ENCODE measurements at places on chromosomes 12 and 14. TPM values are rescaled to one million over a fixed set of nuclear protein-coding genes. Genes with fewer than 3 reads are reported as not detected.

Gene NRL
- total RNA-seq, result 2.8 TPM

Gene KIF26A
- 5.9 TPM for total RNA-seq

Gene CCDC38
- total RNA-seq, result not detected

Gene VAMP1
- 6.3 TPM for total RNA-seq

Gene TAS2R7
- not detected for total RNA-seq

Gene HVCN1
- 21.3 TPM for total RNA-seq

Gene SOAT2
- not detected for total RNA-seq

Gene RGS6
- total RNA-seq, result 2.6 TPM

Gene NUMB
- 139 TPM for total RNA-seq

- no peak for DNase-seq
- no peaks in the 10 kb centered on the region for H3K27me3 ChIP-seq
- no peaks in the 10 kb centered on the region for H3K4me1 ChIP-seq
- no peaks in the 10 kb centered on the region for H3K36me3 ChIP-seq
- H3K27ac ChIP-seq, result no peak overlapping the region
Observed at GRCh38 chr12:28242496-28243309, 52.4 kb downstream of the CCDC91 start.

DNA sequence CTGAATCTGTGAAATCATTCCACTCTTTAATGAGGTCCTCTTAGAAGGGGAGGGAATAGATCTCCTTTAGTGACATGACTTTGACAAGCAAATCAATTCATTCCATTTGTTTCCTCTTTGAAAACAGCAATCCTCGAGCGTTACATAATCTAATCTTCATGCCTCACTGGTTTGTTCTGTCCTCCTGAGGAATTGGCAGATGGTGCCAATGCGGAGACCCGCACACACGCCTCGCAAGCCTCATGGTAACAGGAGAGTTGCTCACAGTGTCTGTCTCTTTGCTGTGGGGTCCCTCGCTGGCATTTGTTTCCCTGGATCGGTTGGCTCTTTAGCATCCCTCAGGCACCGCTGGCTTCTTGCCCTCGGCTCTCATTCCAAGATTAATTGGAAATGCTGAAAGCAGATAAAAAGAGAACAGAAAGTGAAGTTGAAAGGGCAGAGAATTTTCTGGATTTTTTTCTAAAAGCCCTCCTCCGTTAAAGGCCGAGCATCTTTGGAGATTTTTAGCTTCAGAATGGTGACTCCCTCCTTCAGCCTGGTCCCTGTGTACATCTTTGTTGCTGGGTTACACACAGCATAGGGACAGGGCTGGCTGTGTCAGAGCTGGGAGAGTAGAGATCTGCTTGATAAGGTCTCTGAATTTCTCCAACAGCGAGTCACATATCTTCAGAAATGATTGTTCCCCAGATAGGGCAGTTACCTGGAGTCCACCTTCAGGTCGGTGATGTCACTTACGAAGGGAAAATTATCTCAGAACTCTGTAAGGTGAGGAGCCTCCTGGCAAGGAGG lies 10.1 kb upstream of the CABP1 start:
- no peak overlapping the region for H3K4me3 ChIP-seq
- H3K36me3 ChIP-seq, result no peaks in the 10 kb centered on the region
- no peaks in the 10 kb centered on the region for H3K27me3 ChIP-seq
- peak; percentile 1 for DNase-seq

- peaks cover 6% of the 10 kb centered on the region for H3K4me1 ChIP-seq
- no peak overlapping the region for H3K27ac ChIP-seq
- no peaks in the 10 kb centered on the region for H3K27me3 ChIP-seq
- no peak overlapping the region for H3K4me3 ChIP-seq
Observed at GRCh38 chr14:69318241-69318640, 58.3 kb downstream of the GALNT16 start.

- H3K36me3 ChIP-seq, result no peaks in the 10 kb centered on the region
- H3K4me1 ChIP-seq, result no peaks in the 10 kb centered on the region
- no peak overlapping the region for H3K4me3 ChIP-seq
- DNase-seq, result no peak
- no peak overlapping the region for H3K27ac ChIP-seq
Observed at GRCh38 chr12:105427883-105428282, 97.4 kb downstream of the C12orf75 start.

DNA sequence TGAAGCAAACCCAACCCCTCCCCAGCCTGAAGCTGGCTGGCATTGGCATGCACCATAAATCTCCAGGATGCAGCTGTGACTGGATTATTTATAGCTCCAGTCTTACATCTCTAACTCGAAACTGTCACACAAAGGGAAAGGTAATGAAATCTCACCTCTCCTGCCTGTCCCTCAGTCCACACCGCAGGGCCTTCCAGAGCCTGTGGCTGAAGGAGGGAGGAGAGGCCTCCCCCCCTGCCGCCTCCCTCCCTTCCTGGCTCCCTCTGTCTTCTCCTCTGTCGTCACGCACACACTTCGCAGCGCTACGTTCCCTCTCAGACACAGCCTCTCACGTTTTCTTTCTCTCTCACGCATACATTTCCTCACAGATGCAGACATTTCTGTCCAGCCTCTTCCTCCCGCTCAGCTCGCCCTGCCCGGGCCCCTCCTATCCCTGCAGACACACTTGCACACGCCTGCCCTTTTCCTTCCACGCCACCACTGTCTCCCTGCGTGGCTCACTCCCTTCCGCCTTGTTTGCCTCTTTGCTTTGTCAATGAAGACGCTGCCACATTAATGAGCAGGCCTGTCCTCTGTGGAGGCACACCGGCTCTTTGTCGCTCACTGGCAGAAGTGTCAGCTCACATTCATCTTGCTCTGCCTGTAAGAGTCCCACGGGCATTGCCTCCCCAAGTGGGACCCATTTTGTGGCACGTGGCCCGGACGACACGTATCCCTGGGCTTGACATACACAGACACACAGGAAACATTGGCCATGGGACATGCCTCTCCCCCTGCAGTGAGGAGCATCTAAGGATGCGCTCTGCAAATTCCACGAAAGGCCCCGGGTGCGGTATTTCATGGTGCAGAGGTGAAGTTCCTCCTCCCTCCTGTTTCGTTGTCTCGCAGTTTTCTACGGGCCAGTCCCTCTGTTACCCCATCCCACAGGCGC lies 27.9 kb downstream of the IRF2BPL start:
- H3K4me1 ChIP-seq, result peaks cover 18% of the 10 kb centered on the region
- H3K27ac ChIP-seq, result no peak overlapping the region
- DNase-seq, result no peak
- H3K36me3 ChIP-seq, result no peaks in the 10 kb centered on the region
- H3K4me3 ChIP-seq, result no peak overlapping the region
- no peaks in the 10 kb centered on the region for H3K27me3 ChIP-seq

DNA sequence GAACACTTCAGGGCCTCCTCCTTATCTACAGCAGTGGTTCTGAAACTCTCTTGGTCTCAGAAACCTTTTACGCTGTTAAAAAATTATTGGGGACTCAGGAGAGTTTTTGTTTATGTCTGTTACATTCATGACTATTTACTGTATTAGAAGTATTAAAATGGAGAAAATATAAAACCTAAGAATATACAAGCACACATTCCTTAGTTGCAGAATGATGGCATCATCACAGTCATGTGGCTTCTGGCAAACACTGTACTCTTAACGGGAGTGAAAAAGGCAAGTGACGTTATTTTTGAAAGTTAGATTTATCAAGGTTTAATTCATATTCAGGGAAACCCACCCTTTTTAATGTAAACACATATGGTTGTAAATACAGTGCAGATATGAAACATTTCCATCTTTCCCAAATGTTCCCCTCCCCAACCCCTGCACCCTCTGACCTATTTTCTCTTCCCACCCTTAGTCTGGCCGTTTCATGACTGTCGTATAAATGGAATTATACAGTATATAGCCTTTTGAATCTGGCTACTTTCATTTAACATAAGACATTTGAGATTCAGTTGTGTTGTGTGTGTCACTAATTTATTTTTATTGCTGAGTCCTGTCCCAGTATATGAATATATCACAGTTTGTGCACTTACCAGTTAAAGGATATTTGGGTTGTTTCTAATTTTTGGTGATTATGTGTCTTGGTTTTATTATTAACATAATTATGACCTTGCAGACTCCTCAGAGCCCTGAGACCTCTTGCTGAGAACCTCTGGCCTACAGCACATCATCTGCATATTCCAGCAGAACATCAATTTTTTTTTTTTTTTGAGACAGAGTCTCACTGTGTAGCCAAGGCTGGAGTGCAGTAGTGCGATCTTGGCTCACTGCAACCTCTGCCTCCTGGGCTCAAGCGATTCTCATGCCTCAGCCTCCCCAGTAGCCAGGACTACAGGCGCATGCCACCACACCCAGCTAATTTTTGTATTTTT lies 457.0 kb downstream of the PCNX1 start:
- no peaks in the 10 kb centered on the region for H3K36me3 ChIP-seq
- peaks cover 28% of the 10 kb centered on the region for H3K4me1 ChIP-seq
- no peak overlapping the region for H3K4me3 ChIP-seq
- no peaks in the 10 kb centered on the region for H3K27me3 ChIP-seq

DNA sequence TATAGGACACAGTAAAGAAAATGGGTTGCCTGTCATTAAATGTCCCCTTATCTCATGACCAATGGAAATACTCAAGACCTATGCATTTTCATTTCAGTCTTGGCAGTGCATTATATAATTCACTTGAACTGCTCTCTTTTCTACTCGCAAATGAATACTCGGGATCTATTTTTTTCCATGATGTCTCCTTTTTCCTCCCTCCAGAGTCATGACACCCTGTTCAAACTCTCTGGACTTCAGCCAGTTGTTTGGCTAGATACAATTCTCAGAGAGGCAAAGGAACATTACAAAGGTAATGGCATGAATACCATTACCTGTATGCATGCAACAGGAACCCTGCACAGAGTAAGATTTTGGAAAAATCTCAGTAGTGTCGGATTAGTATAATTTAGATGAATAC lies 130.9 kb downstream of the GPR135 start:
- H3K4me1 ChIP-seq, result peaks cover 45% of the 10 kb centered on the region
- H3K36me3 ChIP-seq, result peaks cover 11% of the 10 kb centered on the region
- DNase-seq, result no peak
- H3K27ac ChIP-seq, result peak overlapping the region; percentile 75
- H3K4me3 ChIP-seq, result no peak overlapping the region

- no peaks in the 10 kb centered on the region for H3K4me1 ChIP-seq
- H3K27ac ChIP-seq, result no peak overlapping the region
- no peak overlapping the region for H3K4me3 ChIP-seq
- no peak for DNase-seq
- no peaks in the 10 kb centered on the region for H3K36me3 ChIP-seq
- H3K27me3 ChIP-seq, result no peaks in the 10 kb centered on the region
Observed at GRCh38 chr12:104257913-104258472, 42.4 kb downstream of the TXNRD1 start.

DNA sequence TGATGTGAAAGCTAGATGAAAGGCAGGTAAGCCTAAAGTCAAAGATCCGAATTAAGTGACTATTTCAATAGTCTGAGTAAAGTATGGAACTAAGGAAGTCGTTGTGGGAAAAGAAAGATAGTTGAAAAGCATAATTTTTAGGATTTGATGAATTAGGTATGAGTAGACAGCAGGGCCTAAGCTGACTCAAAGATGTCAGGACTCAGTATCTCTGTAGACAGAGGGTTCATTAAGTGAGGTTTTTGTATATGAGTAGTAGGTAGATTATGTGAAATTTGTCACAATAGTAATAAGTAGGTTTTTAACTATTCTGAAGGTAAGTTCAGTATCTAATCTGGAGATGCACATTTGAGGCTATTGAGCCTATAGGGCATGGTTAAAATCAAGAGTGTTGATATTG lies 196.4 kb downstream of the RASSF9 start:
- no peak for DNase-seq
- H3K27me3 ChIP-seq, result no peaks in the 10 kb centered on the region
- no peaks in the 10 kb centered on the region for H3K36me3 ChIP-seq
- H3K4me1 ChIP-seq, result no peaks in the 10 kb centered on the region

- H3K36me3 ChIP-seq, result peaks cover 17% of the 10 kb centered on the region
- no peak for DNase-seq
- peaks cover 25% of the 10 kb centered on the region for H3K4me1 ChIP-seq
- peak overlapping the region; percentile 73 for H3K4me3 ChIP-seq
Observed at GRCh38 chr14:31206536-31207286, 882 bp downstream of the HECTD1 start.

DNA sequence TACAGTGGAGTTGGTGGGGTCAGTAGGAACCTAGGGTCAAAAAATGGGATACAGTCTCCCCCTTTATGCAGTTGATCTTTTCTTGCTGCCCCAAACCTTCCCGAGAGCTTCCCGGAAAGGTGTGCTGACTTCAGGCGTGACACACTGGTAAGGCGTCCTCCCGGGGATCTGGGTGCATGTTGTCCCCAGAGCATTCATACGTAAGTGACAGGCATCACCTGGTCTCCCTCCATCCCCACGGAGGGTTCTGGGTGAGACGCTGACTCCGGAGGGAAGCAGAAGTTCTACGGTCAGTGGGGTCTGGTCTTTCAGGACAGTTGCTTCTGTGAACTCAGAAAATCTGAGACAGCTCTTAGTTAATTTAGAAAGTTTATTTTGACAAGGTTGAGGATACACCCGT lies 159.6 kb upstream of the RTL1 start:
- H3K4me1 ChIP-seq, result no peaks in the 10 kb centered on the region
- H3K27me3 ChIP-seq, result no peaks in the 10 kb centered on the region
- H3K36me3 ChIP-seq, result no peaks in the 10 kb centered on the region
- H3K4me3 ChIP-seq, result no peak overlapping the region

DNA sequence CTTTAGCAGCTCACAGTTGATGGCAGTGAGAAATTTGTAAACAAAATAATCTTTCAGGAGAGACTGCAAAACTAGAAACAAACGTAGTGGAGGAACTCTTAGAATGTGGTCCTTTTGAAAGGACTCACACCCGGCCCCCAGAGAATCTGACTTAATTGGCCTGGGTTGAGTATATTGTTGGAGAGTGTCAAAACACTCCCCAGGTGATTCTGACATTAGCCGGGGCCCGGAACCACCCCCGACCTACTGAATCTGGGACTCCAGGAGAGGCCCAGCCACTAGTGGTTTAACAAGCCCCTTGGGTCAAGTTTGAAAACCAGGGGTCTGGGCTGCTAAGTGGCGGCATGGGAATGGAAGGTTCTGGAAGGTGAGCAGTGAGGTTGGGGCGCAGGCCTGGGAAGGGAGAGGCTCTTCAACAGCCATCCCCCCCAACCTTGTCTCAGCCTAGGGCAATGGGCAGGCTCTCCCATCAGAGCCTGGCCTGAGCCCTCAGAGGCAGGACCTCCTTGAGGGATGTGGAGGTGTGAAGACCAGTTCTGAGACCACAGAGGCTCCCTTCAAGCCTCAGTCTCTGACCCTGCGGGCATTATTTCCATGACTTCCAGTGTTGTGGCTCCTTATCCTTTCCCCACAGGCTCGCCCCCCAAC lies 1.1 kb upstream of the ELK3 start:
- no peak for DNase-seq
- peak overlapping the region; percentile 75 for H3K4me3 ChIP-seq
- H3K27me3 ChIP-seq, result no peaks in the 10 kb centered on the region

GRCh38 chr12:69464428-69464827 lies 5.8 kb upstream of the FRS2 start:
- DNase-seq, result no peak
- H3K4me3 ChIP-seq, result no peak overlapping the region
- no peaks in the 10 kb centered on the region for H3K27me3 ChIP-seq

- H3K27ac ChIP-seq, result peak overlapping the region; percentile 65
- peaks cover 11% of the 10 kb centered on the region for H3K4me1 ChIP-seq
- H3K36me3 ChIP-seq, result peaks cover 14% of the 10 kb centered on the region
Observed at GRCh38 chr12:106341086-106341877, 16.3 kb upstream of the POLR3B start.

- H3K36me3 ChIP-seq, result no peaks in the 10 kb centered on the region
- no peak overlapping the region for H3K4me3 ChIP-seq
- H3K4me1 ChIP-seq, result no peaks in the 10 kb centered on the region
Observed at GRCh38 chr14:67571991-67572323, 28.1 kb downstream of the PIGH start.

- peaks cover 12% of the 10 kb centered on the region for H3K4me1 ChIP-seq
- H3K27ac ChIP-seq, result no peak overlapping the region
- no peak overlapping the region for H3K4me3 ChIP-seq
- DNase-seq, result peak; percentile 61
- no peaks in the 10 kb centered on the region for H3K36me3 ChIP-seq
- H3K27me3 ChIP-seq, result no peaks in the 10 kb centered on the region
Observed at GRCh38 chr14:100406505-100407131, 83.5 kb downstream of the SLC25A47 start.

Measured in upper lobe of right lung (tissue), 1 donor.